ENCODE measurements at places on chromosomes 4 and X. TPM values are rescaled to one million over a fixed set of nuclear protein-coding genes. Genes with fewer than 3 reads are reported as not detected.

CENPVL2 gene
- total RNA-seq, result not detected

HSFX3 gene
- total RNA-seq, result not detected

SSX3 gene
- not detected for total RNA-seq

NKX6-1 gene
- total RNA-seq, result not detected

ATOH1 gene
- total RNA-seq, result not detected

- no peak for DNase-seq
These were observed 56.2 kb upstream of the CYSLTR1 start for GRCh38 chrX:78383594-78383993.

GRCh38 chr4:149912000-149912399, 96.4 kb upstream of the IQCM start:
- no peak for DNase-seq

GRCh38 chrX:50152456-50152855, 48.4 kb downstream of the AKAP4 start:
- DNase-seq, result no peak

DNA sequence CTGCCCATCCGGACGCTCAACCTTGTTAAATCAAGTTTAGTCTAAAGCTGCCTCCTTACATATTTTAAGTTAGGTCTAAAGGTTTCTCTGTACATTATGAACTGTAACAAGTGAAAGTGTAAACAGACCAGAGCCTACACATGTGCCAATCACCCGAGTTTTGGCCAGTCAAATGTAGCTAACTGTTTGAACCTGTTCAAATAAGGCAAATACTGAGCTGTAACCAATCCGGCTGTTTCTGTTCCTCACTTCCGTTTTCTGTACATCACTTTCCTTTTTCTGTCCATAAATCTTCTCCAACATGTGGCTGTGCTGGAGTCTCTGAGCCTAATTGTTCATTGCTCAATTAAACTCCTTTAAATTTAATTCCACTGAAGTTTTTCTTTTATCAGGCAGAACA, 113.3 kb upstream of the SHISA3 start:
- DNase-seq, result no peak

DNA sequence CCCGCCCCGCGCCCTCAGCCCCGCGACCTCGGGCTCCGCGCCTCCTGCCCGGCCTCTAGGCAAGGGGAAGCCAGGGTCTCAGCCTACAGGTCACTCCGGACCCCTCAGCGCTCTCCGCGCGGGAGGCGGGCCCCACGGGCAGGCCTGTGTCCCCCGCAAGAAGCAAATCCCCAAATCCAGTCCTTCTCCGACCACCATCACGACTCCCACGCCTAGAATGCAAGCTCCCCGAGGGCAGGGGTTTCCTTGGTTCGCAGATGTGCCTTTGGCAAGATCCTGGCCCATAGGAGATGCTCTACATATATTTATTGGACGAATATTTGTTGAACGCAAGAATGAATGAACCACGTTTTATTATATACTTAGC, 260 bp upstream of the CCDC149 start:
- DNase-seq, result no peak

- DNase-seq, result no peak
These were observed 27.5 kb downstream of the UBE2D3 start for GRCh38 chr4:102799816-102800215.

DNA sequence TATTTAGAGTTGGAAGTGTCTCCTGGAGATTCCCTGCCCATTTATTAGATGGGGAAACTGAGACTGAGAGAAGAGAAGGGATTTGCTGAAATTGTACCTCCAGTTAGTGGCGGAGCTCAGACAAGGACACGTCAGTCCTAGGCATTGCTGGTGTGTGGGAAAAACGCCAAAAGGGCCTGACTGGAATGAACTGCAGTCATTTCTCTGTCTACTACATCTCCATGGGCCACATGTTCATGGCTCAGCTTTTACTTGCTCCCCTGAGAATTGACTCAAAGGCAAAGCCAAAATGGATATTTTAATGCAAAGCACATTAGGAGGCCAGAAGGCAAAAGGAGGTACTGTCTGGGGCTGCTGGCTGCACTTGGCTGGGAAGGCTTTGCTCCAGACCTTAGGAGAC, 3.9 kb downstream of the TFDP3 start:
- DNase-seq, result no peak

DNA sequence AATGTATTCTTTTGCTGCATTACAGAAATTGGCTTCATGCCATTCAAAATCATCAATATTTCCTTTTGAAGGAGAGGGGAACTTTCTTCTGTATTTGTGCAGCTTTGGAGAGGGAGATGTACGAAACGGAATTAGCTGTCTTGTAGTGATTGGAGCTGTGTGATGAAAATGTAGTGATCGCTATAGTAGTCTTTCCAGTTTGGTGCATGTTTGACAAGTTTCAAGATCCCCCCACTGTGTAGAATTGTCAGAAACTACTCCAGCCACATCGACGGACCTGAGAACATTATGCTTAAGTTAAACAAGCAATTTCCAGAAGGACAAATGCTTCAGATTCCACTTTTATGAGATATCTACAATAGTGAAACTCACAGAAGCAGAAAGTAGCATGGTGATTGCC, 21.6 kb upstream of the MAGEA1 start:
- no peak for DNase-seq

- DNase-seq, result peak; percentile 77
These were observed 487 bp downstream of the HMGB2 start for GRCh38 chr4:173333658-173334084.

GRCh38 chr4:95155759-95156451, 392.9 kb downstream of the UNC5C start:
- DNase-seq, result no peak

DNA sequence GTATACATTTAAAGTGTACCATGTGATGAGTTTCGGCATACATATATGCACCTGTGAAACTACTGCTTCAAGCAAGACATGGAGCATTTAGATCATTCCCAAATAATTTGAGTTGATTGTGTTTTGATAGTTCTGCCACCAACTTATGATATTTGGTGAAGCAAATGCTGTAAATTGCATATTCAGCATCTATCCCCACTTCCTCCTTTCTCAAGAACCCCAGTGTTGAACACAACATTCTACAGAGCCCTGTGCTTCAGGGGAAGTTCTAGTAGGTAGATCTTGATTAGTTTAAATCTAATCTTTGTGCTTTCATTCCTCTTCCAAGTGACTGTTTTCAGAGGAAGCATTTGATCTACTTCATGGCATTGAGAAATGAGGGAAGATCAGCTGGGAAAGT, 5.4 kb upstream of the SHROOM3 start:
- no peak for DNase-seq

GRCh38 chr4:7126981-7127380, 59.1 kb upstream of the GRPEL1 start:
- DNase-seq, result no peak

DNA sequence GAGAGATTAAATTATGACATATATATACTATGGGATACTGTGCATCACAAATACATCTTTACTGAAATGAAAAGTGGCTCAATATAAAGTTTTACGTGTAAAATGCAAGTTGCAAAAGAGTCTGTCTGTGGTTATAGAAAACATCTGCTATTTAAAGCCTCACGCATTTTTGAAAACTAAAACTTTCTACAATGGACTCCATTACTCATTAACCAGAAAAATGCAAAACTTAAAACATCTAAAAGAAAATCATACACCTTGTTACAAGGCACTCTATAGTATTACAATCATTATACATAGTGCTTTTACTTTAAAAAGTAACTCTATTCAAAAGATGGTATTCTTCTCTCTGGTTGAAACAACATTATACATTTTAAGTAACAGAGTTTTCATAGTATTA, 755.6 kb downstream of the DMD start:
- no peak for DNase-seq

DNA sequence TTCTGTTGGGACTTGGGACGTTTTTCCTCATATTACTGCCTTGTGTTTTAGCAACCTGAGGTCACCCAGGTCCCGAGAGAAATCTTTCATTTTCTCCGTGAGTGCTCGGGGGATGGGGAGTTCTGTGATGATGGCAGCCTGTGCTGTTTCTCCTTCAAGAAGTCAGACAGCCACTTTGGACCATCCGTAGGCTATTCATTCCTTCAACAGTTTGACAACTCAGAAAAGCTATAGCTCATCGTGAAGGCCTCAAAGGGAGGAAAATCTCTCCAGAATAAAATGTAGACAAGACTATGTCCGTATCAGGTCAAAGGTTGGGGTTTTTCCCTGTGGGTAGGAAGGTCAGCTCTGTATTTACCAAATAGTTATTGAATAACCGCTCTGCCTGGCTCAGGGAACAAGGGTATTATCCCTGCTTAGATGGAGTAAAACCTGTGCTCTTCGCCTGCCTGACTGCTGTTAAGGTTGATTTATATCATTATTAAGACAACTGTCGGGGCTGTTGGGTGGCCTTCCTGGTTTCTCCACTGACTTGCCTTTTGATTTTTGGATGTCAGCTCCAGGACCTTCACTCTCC, 36.6 kb downstream of the FAM114A1 start:
- DNase-seq, result no peak

DNA sequence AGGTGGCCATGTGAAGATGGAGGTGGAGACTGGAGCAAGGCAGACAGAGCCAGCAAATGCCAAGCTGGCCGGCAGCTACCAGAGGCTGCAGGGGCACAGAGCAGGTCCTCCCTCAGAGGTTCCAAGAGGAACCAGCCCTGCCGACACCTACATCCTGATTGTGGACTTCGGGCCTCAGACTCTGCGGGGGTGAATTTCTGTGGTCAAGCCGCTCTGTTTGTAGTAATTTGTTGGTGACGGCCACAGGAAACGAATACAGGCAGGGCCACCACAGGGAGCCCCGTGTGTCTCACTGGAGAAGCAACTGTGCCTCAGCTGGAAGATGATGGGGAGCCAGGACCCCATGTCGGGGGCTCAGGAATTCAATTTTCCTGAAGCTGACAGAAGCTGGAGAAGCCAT, 28.3 kb downstream of the ZFYVE28 start:
- no peak for DNase-seq

DNA sequence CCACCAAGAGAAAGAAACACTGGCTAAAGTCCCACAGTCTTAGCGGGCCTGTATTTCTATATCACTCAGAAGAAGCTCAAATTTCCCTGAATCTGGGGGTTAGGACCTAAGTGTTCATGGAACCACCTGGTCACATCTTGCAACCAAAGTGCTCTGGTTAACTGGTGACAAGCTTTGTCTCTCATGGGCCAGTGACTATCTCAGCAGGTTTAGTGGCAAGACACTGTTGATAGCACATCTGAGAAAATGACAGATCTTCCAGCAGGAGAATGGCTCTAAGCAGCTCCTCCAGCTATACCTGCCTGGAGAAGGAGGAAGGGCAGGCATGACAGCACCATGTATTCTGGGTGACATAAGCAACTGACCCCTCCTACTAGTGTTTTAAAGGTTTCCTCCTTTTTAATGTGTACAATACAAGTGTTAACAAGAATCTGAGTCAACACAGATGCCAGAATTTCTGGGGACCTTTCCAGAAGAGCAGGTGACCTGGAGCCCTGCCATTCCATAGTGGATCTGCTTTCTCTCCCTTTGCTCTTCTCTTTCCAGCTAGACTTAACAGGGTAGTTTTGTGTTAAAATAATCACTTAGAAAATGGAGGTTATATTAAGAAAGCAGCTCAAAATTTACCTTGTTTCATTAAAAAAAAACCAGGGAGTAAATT, 17.3 kb upstream of the QRFPR start:
- DNase-seq, result no peak

- DNase-seq, result no peak
These were observed 174.1 kb downstream of the COX18 start for GRCh38 chr4:72895408-72895807.

GRCh38 chr4:17867276-17867675, 56.5 kb downstream of the NCAPG start:
- no peak for DNase-seq

GRCh38 chr4:89177807-89178206, 66.5 kb downstream of the TIGD2 start:
- no peak for DNase-seq
